ENCODE measurements at places on chromosomes 3 and 15.

GRCh38 chr3:197573048-197573767 lies 17.4 kb upstream of the BDH1 start:
- no peak for DNase-seq

DNA sequence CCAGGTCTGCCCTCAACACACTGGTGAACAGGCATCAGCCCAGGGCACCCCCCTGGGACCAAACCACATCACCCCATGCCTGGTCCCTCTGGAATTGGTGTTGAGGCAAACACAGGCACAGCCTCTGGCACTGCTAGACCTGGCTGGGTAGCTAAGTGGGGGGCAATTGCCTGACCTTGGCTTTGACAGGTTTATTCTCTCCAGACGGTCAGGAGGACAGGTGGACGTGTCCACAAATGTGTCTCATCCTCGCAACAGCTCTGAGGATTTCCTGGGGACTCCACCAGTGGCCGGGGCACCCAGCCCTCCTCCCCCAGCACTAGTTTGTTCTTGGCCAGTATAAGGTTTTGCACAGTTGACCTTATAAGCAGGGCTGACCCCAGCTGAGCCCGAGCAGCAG lies 31.3 kb downstream of the TKT start:
- DNase-seq, result no peak

- no peak for DNase-seq
Observed at GRCh38 chr3:153314038-153314437, 152.0 kb downstream of the RAP2B start.

- DNase-seq, result no peak
Observed at GRCh38 chr15:56923174-56923591, 4.7 kb downstream of the TCF12 start.

DNA sequence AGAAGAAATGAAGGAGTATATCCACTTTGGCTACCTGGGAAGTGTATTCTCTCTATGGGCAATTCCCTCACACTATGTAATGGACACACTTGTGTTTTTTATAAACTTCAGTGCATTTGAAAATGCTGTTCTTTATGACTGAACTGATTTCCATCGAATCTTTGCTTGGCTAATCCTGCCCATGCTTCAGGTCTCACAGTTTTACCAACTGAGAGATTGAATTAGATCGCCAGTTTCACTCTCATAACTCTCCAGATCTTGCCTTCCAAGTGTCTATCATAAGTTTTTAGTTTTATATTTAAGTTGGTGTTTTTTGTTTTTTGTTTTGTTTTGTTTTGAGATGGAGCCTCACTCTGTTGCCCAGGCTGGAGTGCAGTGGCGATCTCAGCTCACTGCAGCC lies 73.5 kb upstream of the MBNL1 start:
- no peak for DNase-seq

DNA sequence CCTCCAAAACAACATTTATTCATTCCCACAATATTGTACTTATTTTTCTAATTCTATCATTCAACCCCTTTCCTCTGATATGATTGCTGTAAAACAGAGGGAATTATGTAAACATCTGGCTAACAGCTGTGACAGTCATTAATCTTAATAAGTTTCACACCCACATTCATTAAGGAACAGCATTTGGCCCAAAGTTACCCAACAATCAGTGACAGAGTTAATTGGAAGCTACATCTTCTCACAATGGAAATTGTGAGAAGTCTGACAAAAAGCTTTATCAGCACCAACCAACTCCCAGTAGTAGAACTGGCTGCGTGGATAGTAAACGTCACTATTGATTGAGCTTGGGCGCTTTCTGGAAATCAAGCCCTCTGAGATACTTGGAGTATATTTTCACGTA lies 165.8 kb upstream of the SLC24A5 start:
- no peak for DNase-seq

- DNase-seq, result no peak
Observed at GRCh38 chr15:101246391-101246790, 5.5 kb downstream of the CHSY1 start.

- no peak for DNase-seq
Observed at GRCh38 chr15:91456251-91456718, 356.2 kb downstream of the SV2B start.

GRCh38 chr15:83110381-83110780 lies 2.9 kb downstream of the TM6SF1 start:
- no peak for DNase-seq

DNA sequence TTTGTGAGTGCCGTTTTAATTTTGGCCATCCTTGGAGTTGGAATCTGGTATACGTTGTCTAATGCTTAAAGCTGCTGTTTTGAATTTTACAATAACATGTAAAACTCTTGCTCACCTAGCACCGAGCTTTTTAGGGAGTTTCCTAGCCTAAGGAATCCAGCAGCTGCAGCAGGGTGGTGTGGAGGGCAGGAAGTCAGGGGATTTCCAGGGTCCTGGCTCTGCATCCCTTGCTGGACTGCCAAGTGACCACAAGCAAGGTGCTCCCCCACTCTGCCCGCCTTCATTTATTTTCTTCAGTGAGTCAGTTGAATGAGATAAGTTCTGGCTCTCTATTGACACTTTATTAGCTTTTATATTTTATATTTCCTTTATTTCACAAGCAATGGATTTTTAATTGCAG lies 113.7 kb downstream of the ATG7 start:
- DNase-seq, result no peak

- no peak for DNase-seq
Observed at GRCh38 chr15:34012461-34013028, 26.5 kb downstream of the AVEN start.

GRCh38 chr3:65723985-65724384 lies 314.7 kb downstream of the MAGI1 start:
- no peak for DNase-seq

- DNase-seq, result no peak
Observed at GRCh38 chr3:95923496-95924210, 890.7 kb upstream of the EPHA6 start.

GRCh38 chr15:65246026-65246714 lies 34.9 kb upstream of the CILP start:
- no peak for DNase-seq

- DNase-seq, result no peak
Observed at GRCh38 chr3:193909387-193909786, 226.6 kb upstream of the HES1 start.

GRCh38 chr3:97927704-97928103 lies 44.5 kb downstream of the RIOX2 start:
- no peak for DNase-seq

DNA sequence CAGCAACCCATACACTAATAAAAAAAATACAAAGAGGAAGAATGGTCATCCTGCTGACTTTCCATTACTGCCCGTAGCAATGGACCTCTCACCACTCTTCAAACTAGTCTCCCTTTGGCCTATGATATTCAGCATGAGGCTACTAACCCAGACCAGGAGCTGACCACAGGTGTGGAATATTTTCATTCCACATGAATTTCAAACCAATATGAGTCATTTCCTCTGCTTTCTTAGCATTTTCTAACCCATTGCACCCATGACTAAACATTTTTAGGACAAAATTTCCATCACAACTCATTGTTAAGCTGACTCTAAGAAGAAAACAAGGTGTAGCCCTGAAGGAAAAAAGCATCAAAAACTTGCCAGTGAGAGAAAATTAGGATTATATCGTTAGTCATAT lies 34.0 kb upstream of the ZPLD1 start:
- DNase-seq, result no peak

DNA sequence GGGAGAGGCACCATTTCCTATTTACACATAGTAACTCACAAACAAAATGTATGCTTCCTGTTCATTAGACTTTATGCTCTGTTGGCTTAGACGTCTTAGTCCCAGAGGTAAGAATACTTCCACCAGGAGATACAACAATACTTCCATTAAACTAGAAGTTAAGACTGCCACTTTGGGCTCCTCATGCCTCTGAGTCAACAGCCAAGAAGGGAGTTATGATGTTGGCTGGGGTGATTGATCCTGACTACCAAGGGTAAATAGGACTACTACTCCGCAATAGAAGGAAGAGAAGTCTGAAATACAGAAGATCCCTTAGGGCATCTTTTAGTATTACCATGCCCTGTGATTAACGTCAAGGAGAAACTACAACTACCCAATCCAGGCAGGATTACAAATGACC lies 43.5 kb upstream of the ABI3BP start:
- DNase-seq, result no peak

- no peak for DNase-seq
Observed at GRCh38 chr3:130480736-130481135, 36.2 kb upstream of the COL6A6 start.

- no peak for DNase-seq
Observed at GRCh38 chr15:73017987-73018386, 34.3 kb upstream of the NEO1 start.

GRCh38 chr15:57309856-57310760 lies 66.2 kb upstream of the CGNL1 start:
- no peak for DNase-seq

DNA sequence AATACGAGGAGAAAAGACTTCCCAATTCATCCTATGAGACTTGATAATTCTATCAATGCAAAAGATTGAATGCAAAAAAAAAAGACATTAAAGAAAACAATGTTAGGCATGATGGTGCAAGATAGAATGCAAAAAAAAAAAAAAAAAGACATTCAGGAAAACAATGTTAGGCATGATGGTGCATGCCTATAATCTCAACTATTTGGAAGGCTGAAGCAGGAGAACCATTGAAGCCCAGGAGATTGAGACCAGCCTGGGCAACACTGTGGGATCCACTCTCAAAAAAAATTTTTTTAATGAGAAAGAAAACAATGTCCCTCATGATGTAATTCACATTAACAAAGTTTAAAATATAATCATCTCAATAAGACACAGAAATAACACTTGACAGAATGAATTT lies 75.9 kb downstream of the MYO9A start:
- no peak for DNase-seq

DNA sequence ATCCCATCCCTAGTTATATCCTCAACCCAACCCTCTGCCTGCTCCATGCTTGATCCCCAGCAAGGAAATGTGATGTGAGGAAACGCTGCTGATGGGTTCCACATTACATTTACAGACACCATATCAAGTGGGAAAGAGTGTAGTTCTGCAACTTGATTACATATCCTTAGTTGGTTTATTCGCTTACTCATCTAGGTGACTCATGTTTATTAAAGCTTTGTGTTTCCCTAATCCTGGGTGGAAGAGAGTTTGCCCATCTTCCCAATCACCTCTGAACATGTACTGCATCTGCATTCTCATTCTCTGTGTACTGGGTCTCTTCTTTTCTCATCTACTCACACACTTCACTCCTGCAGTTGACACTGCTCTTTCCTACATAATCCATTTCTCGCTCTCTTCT lies 91.7 kb upstream of the PDZRN3 start:
- DNase-seq, result no peak

GRCh38 chr3:42704136-42704841 lies 1.7 kb upstream of the HHATL start:
- DNase-seq, result no peak

DNA sequence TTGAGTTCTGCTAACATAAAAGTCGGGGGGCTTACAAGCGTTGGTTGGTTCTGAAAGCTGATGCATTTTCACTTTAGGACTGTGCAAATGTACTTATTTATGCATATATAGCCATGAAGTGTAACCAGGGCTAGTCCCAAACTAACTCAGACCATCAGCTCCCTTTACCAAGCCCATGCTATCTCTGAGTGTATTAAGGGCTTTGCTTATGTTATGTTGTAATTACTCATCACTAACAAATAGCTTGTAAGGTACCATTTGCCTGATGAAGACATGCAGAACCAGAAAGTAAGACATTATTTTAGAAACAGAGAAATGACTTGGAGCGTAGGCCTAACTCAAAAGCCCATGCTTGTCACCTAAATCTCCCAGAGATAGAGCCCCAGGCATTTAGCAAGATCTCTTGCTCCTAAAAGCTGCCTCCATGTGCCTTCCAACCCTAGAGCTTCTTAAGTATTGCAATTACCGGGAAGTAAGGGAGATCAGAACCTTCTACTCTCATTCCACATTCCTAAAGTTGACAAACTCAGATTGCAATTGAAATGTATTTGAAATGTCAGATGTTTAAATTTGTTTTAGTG lies 362.9 kb upstream of the RBMS3 start:
- DNase-seq, result no peak

- DNase-seq, result no peak
Observed at GRCh38 chr3:190886945-190887344, 24.5 kb upstream of the GMNC start.

- no peak for DNase-seq
Observed at GRCh38 chr3:23161896-23162570, 41.1 kb upstream of the UBE2E2 start.

- no peak for DNase-seq
Observed at GRCh38 chr3:144242747-144243146, 271.1 kb downstream of the DIPK2A start.

DNA sequence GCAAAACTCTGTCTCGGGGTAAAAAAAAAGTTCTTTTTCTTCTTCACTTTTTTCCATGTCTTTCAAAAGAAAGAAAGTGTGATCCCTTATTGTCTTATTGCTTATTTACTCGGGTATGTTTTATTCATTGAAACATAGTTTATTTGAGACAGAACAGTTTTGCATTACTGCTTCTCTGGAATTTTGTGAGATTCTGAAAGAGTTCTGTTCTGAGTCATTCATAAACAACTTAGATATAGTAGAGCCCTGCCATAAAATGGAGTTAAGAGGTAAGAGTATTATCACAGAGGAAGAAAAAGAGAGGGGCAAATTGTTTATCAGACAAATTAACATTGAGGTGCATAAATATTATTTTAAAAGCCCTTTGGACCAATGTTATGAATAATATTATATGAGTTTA lies 522.2 kb downstream of the ROBO2 start:
- no peak for DNase-seq

DNA sequence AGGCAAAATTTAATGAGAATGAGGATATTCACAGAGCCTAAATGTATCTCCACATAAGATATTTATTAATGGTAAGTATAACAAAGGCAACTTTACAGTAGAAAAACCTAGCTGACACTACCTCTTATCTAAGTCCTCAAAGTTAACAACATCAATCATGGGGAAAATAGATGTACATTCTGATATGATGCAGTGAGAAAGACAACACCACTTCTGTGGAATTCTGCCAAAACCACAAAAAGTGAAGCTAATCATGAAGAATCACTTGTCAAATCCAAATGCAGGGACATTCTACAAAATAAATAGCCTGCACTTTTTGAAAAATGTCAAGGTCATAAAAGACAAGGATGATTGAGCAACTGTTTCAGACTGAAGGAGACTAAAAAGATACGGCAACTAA lies 27.5 kb upstream of the EOMES start:
- no peak for DNase-seq

DNA sequence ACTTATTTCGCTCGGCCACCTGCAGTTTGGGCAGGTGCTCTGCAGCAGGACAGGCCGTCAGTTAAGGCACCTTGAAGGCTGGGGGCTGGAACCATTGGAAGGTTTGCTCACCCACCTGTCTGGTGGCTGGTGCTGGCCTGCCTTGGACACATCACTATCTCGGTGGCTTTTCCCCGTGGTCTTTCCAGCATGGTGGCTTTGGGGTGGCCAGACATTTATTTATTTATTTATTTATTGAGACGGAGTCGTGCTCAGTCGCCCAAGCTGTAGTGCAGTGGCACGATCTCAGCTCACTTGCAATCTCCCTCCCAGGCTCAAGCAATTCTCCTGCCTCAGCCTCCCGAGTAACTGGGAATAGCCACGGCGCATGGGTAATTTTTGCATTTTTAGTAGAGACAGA lies 11.7 kb downstream of the ISG20 start:
- no peak for DNase-seq

GRCh38 chr3:312160-312733 lies 115.7 kb downstream of the CHL1 start:
- DNase-seq, result no peak

GRCh38 chr3:128784232-128784631 lies 58.2 kb downstream of the RAB7A start:
- DNase-seq, result peak; percentile 68

Data from stimulated activated CD4-positive, alpha-beta T cell treated with anti-CD3 and anti-CD28 coated beads, Interleukin-2, amount 100 ng/mL, for 24 hours (primary cell).